GM12891 (cell line): ENCODE measurements at places on chromosomes 16 and 17.

- DNase-seq = no peak
These were observed 22.1 kb downstream of the TMC7 start for GRCh38 chr16:19005561-19006445.

DNA sequence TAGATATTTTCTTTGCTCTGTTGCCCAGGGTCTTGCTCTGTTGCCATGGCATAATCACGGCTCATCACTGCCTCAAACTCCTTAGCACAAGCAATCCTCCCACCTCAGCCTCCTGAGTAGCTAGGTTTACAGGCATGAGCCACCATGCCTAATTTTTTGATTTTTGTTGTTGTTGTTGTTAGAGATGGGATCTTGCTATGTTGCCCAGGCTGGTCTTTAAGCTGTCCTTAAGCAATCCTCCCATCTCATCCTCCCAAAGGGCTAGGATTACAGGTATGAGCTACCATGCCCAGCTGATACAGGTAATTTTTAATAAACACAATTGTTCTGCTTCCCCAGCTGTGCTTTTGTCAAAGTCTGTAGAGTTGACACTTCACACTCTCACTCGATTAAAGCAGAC is 159.3 kb downstream of the PARN start:
- DNase-seq = no peak

- DNase-seq = no peak
These were observed 9.7 kb downstream of the PITPNA start for GRCh38 chr17:1552932-1553331.

DNA sequence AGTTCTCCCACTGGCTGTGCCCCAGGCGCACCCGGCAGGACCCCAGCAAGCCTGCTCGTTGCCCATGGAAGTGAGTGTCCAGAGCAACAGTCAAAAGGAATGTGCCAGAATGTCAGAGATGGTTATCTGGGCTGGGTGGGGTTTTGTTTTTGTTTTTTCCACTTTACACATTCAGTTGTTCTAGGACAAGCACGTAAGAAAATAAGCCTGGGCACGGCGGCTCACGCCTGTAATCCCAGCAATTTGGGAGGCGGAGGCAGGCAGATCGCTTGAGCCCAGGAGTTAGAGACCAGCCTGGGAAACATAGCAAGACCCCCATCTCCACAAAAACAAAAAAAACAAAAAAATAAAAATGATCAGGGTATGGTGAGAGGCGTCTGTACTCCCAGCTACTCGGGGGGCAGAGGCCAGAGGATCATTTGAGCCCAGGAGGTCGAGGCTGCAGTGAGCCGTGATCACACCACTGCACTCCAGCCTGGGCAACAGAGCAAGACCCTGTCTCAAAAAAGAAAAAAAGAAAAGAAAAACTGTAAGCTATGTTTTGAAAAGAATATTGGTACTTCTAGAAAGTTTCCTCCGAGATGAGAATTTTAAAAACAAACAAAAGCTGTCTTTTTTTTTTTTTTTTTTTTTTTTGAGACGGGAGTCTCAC is 8.3 kb downstream of the NDUFAF8 start:
- DNase-seq = no peak

- no peak for DNase-seq
These were observed 12.3 kb downstream of the SMIM5 start for GRCh38 chr17:75645501-75645888.

- no peak for DNase-seq
These were observed 9.5 kb upstream of the ADAM11 start for GRCh38 chr17:44749076-44749979.

GRCh38 chr16:19167710-19168370 is at the start of gene SYT17:
SYT17 (plus strand) TSS chr16:19168240; CDS start chr16:19168647, 407 bp downstream.
- DNase-seq = peak; percentile 86

DNA sequence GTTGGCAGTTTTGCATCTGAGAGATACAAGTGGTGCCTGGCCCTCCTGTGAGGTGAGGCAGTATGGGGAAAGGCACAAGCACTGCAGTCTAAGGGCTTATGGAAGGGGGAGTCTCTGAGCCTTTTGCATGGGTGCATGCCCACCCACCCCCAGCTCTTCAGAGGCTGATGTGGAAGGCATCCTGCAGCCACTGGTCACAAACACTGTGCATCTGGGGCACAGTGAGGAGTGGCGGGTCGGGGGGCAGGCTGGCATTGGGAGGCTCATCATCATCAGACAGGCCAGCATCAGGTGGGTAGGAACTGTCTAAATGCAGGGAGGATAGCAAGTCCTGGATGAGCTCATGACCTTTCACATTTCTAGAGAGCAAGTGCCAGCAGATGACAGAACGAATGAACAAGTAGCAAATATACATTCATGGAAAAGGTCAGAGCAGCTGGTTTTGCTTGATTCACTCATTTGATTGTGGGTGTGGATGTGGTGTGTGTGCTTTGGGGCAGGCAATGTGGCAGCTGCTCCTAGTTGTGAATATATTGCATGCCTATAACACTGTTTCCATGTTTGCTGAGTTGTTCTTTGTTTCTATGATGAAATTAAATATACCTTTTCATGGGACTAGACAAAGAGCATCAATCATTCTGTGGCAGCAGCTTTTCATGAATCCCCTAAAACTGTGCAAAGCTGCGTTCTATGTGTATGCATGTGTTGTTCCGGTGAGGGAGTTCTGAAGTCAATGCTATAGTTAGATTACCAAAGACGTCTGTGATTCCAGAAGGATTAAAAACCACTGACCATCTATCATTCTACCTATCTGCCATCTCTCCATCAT is 29.2 kb downstream of the TRIM25 start:
- DNase-seq = no peak

- DNase-seq = no peak
These were observed 11.5 kb upstream of the DUSP14 start for GRCh38 chr17:37478187-37478586.

- no peak for DNase-seq
These were observed 123.1 kb downstream of the CA10 start for GRCh38 chr17:52035336-52035915.

- no peak for DNase-seq
These were observed 8.1 kb downstream of the CD300LG start for GRCh38 chr17:43855061-43855460.

GRCh38 chr17:80696964-80697363 is 152.3 kb downstream of the RPTOR start:
- no peak for DNase-seq

- DNase-seq = no peak
These were observed 11.8 kb downstream of the PEMT start for GRCh38 chr17:17579691-17580090.

GRCh38 chr17:73112246-73112645 is 19.8 kb upstream of the SLC39A11 start:
- DNase-seq = no peak

DNA sequence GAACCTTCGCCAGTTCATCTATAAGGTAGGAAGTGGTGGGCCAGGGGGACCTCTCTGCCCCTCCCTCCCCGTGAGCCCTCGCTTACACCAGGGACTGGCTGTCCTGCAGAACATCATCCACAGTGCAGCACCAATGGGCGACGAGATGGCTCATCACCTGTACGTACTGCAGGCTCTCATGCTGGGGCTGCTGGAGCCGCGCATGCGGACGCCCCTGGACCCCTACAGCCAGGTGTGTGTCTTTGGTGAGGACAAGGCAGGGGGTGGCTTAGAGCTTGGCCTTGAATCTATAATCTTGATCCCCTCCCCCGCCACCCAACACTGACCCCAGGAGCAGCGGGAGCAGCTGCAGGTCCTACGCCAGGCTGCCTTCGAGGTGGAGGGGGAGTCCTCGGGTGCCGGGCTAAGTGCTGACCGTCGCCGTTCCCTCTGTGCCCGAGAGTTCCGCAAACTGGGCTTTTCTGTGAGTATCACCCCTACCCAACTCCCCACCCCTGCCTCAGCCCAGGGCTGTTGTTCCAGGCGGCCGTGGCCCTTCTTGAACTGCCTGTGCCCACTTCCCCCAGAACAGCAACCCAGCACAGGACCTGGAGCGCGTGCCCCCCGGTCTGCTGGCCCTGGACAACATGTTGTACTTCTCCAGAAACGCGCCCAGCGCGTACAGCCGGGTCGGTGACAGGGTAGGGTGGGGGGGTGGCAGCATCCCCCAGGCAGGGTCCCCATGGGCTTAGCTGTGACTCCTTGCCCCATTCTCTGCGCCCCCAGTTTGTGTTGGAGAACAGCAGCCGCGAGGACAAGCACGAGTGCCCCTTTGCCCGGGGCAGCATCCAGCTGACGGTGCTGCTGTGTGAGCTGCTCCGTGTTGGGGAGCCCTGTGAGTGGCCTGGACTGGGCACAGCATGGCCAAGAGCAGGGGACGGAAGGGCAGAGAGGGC is 2.7 kb downstream of the ELMO3 start:
- no peak for DNase-seq

DNA sequence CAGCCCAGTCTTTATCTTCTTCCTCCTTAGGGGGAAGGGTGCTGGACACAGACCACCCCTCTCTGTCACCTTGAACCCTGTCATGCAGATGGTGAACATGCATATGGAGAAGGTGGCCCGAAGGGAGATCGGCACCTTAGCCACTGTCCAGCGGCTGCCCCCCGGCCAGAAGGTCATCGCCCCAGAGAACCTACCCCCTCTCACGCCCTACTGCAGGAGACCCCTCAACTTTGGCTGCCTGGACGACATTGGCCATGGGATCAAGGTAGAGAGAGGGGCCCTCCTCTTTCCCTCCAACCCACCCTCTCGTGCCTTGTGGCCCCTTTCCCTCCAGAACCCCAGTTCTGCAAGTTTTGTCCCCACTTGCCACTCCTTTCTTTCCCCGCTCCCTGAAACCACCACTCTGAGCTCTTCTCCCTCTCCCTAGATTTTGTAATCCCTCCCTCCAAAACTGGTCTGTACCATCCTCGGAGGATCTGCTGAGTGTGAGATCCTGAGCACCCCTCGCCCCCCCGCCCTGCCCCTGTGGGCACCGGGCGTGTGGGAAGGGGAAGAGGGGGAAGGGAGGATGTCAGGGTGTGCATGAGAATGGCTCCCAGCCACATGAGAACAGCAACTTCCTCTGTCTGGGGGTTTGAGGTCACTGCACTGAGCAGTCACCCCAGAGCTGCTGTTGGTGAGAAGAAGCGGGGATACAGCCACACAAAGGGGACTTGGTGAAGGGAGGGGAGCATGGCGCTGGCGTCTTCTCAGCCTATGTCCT is 7.3 kb downstream of the ABI3 start:
- peak; percentile 74 for DNase-seq

DNA sequence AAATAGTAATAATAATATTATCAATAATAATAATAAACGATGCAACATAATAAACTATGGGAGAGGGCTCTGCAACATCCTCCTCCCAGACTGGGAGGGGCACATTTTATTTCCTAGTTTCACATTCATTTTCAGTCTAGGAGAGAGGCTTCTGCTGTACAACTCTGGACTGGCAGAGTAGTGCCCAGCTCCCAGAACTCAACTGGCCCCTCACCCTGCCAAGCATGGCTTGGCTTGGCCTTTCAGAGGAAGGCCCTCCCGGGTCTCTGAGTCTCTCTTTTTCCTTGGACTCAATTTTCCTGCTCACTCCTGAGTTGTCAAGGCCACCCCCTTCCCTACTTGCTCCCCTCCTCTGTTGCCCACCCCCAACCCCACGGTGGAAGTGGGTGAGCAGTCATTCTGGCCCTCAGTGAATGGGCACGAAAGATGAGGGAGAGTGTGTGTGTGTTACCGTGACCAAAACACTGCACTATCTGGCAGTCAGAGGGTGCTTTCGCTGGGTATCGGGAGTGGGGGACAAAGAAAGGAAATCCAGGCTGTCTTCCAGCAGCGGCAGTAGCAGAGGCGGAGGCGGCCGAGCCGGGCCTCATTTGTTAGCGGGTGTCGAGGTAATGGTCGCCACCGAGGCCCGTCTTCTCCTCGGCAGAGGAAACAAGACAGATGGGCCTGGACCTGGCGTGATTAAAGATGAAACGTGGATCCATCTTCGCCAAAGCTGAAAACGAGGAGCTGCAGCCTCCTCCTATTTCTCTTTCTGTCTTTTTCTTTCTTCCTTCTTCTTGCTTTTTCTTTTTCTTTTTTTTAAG is 2.3 kb downstream of the HOXB4 start:
- DNase-seq = no peak

GRCh38 chr17:34360601-34361270 is 2.3 kb downstream of the CCL1 start:
- no peak for DNase-seq

DNA sequence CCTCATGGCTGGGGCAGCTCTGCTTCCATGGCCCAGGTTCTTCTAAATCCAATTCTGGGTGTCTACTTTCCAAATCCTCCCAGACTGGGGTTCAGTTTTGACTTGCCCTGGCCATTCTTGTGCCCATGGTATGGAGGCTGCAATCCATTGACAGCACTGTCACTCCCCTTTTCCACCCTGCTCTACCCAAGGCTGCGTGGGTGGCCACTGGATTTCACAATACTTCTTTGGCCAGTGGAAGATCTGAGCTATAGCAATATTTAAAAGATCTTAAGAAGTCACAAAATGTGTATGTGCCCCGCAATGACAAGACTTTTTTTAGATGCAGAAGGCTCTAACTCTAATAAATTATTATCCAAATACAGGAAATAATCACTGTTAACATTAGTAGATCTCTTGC is 329.4 kb upstream of the CCL2 start:
- no peak for DNase-seq

GRCh38 chr16:78884204-78884603 is 716.3 kb downstream of the MAF start:
- no peak for DNase-seq

- DNase-seq = no peak
These were observed 106.9 kb downstream of the BANP start for GRCh38 chr16:88058136-88058535.

GRCh38 chr17:3843935-3844516 is 2.0 kb downstream of the NCBP3 start:
- DNase-seq = no peak

DNA sequence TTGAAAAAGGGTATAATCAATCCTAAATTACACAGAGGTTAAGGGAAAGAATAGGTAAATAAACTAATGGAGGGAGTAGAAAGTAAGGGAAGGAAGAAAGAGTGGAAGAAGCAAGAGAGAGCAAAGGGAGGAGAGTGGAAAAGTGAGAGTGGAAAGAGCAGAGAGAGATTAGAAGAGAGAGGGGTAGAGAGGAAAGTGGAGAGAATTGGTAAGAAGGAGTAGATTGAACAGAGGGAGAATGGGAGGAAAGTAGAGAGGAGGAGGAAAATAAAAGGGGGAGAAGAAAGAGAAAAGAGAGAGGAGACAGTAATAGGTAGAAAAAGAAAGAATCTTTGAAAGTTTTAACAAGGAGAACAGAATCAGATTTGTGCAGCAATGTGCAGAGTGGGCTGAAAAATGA is 24.9 kb downstream of the TERB1 start:
- no peak for DNase-seq

DNA sequence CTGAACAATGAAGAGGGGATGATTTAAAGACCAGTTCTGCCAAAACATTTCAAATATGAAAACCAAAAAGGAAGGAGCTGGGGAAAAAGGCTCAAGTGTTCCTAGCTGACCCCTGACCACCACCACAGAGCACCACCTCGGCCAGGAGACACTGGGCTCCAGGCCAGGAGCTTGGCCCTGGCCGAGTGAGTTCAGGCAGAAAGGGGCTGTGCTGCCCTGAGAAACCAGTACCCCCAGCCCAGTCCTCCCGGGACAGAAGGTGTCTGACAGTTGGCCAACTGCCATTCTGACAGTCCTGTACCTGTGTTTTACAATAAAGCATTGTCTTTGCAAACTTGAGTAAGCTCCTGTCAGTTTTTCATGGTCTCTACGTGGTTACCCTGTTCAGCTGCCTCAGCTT is 98.2 kb downstream of the VPS53 start:
- DNase-seq = no peak
